ENCODE measurements at places on chromosomes 3 and 15. TPM values are rescaled to one million over a fixed set of nuclear protein-coding genes. Genes with fewer than 3 reads are reported as not detected.

Gene RASL12
- total RNA-seq = 2.7 TPM

GRCh38 chr3:14153663-14154062 lies 24.7 kb downstream of the XPC start:
- DNase-seq = no peak

- DNase-seq = no peak
Observed at GRCh38 chr3:115611630-115612029, 11.7 kb upstream of the GAP43 start.

- DNase-seq = no peak
Observed at GRCh38 chr15:35444557-35445204, 101.3 kb downstream of the DPH6 start.

DNA sequence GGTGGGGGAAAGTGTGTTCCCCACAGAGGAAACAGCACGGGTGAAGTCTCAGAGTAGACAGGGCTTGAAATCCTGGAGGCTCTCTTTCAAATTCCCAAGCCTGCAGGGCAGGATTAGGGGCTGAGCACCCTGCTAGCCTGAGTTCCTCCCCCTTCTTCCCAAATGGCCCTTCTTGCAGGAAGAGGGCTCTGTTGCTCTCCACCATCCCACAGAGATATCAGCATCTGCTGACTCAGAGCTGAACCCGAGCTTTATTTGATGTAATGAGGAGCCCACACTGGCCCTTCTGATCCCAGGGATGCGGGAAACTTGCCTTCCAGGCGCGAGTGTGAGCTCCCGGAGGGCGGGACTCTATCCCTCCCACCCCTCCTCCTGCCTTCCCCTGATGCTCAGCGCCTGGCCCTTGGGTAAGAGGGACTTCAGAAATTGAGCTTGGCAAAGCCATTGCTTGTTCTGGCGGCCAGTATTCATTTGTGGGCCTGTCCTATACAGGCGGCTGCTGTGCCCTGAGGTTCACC lies 1.4 kb upstream of the STRA6 start:
- DNase-seq = no peak

- DNase-seq = no peak
Observed at GRCh38 chr3:48403533-48404439, 26.1 kb downstream of the PLXNB1 start.

Gene RAB6B
- total RNA-seq = 4.1 TPM

- DNase-seq = no peak
Observed at GRCh38 chr3:179885950-179886349, 150.8 kb downstream of the PEX5L start.

GRCh38 chr3:138036572-138036971 lies 26.6 kb downstream of the CLDN18 start:
- DNase-seq = no peak

DNA sequence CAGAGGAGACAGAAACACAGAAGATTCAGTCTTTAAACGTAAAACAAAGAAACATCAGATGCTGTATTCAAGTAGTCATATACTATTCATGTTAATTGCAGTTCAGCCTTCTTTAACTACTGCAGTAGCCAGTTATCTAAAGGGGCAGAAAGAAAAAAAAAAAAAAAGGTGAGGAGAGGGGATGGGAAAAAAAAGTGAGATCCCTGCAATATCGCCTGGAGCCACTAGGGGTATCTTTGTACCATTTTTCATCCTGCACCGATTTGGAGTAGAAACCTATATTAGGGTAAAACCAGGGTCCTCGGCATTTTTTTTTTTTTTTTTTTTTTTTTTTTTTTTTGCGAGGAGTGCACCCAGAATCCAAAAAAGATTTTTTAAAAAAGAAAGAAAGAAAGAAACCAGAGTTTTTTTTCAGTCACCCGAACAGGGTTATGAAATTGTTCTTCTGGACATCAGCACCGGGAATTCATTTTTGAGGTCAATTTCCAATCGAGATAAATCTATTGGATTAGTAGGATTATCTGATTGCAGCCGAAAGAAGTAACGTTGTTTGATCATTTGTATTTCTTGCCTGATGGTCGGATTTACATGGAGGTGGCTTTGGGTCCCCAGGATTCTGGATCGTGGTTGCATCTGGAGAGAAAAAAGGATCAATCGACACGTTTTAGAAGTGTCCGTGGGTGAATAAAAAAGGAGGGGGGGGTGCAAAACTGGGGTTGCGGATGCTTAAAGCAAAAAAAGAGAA lies 186.7 kb downstream of the NLGN1 start:
- peak; percentile 3 for DNase-seq

Gene ANKRD34C
- total RNA-seq = not detected

DNA sequence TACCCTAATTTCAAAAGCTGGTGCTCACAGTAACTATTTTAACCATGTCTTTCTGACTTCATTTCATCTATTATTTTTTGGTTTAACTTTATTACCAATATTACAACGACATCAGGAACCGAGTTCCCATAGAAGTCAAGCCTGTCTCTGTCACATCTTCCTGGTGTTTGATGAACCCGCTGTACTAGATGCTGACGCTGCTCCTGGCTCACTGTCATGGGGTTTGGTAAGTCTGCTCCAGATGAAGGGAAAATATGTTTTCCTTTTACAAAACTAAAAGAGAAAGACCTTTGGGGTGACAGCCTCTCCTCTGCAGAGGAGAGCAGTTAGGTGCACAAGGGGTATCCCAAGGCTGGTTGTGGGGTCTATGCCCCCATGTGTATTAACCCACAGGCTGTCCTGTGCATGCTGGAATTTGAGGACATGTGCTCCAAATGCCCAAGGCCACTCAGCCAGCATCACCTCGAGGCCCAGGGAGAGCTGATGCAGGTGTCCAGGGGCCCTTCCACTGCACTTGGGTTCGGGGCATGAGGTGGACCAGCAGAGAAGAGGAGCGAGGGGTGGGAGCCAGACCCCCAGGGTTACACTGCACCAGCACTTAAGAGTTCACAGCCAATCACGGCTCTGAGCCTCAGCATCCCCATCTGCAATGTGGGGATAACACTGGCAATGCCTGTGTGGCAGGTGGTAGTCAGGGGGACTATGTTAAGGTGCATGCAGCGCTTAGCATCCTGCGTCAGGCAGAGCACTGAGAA lies 62.2 kb downstream of the ATP10A start:
- no peak for DNase-seq

- DNase-seq = no peak
Observed at GRCh38 chr3:17623464-17623863, 119.0 kb downstream of the TBC1D5 start.

DNA sequence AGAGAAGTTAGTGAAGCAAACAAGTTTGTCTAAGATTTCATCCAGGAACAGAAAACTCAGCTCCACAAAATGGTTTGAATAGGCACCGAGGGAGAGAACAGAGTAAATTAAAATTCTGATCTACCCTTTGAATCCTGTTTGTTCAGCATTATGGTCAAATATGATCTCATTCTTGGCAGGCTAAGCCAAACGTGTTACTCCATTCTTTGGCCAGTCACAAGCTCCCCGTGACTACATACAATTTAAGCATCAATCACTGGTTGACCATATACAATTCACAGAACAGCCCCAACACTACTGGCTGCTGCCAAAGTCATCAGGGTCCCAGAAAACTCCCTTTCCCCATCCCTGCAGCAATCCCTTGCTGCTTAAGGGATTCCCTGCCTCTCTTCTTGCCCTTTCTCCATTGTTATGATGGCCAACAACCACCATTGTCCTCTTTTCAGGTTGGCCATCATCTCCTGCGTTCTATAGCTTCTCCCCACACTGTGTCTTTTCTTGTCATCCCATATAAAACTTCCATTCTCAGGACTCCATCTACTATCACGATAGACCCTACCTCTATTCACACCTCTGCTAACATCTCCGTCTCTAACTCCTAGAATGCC lies 46.3 kb downstream of the GOLIM4 start:
- DNase-seq = no peak

Gene P2RY12
- total RNA-seq = 1.0 TPM

- DNase-seq = peak; percentile 13
Observed at GRCh38 chr15:101070502-101071273, 151.5 kb downstream of the LRRK1 start.

DNA sequence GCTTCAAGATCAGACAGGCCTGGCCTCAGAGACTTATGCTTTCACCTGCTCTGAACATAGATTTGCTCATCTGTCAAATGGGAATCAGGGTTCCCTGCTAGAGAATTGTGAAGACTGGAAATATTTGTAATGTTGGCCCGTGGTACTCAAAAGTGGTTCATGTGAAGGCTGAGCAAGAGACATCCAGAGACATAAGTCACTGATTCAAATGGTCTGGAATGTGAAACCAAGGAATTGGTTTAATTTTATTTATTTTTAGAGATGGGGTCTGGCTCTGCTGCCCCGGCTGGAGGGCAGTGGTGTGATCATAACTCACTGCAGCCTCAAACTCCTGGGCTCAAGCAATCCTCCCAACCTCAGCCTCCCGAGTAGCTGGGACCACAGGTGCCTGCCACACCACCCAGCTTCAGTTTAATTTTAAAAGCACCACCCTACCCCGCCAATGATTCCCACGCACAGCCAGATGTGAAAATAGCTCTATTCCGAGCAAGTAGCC lies 60.1 kb downstream of the DAPK2 start:
- no peak for DNase-seq

- no peak for DNase-seq
Observed at GRCh38 chr3:32703491-32703972, 18.5 kb downstream of the CNOT10 start.

Gene CCRL2
- total RNA-seq = 23.3 TPM

Gene IQCF5
- total RNA-seq = not detected

Gene ERICH6
- total RNA-seq = not detected

- DNase-seq = no peak
Observed at GRCh38 chr3:183369627-183370026, 58.8 kb downstream of the MCF2L2 start.

DNA sequence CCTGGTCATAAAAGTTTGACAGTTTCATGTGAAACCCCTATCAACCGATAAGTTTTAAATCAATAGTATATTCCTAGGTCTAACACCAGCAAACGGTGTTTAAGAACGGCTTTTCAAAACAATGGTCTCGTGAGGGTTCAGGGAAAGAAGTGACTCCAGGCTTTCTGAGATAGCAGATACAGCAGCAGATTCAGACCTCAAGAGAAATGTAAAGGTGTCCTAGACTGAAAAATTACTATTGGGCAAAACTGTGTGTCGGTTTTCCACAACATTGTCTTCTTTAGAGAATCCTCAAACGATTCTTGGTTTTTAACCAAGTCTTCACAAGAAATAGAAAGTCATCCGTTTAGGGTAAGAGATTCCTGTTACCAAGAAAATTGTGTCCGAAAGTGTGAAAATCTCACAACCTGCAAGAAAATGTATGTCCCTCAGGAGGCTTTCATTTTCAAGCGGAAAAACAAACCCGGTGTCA lies 1.2 kb downstream of the SETD2 start:
- no peak for DNase-seq

GRCh38 chr3:113240841-113241240 lies 29.5 kb downstream of the BOC start:
- DNase-seq = no peak

Gene HGD
- total RNA-seq = 53.3 TPM

DNA sequence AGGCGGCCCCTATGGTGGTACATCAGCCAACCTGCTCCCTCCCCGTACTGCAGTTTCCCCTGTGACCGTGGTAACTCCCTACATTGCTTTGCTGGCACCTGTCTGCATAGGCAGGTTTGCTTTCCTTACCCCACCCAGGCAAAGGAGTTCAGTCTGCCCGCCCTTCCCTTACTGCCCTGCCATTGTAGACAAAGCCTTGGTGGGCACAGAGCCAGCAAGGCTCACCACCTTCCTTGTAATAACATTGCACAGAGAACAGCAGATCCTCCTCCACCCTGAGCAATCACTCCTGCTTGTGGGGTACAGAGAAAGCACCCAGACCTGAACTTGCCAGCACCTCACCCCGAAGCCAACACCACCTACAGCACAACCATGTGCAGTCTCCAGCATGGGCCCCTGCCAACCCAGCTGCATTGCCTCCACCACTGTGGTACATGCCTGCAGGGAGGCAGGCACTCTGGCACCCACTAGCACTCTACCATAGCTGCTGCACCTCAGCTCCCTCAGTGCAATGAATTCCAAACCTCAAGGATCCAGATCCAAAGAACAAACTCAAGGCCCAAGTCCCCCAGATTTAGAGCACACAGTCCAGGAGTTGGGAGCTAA lies 192.7 kb upstream of the KCNMB2 start:
- DNase-seq = peak; percentile 89

- DNase-seq = no peak
Observed at GRCh38 chr15:65752151-65752700, 39.9 kb downstream of the DENND4A start.

- DNase-seq = no peak
Observed at GRCh38 chr3:73026111-73026759, 29.6 kb downstream of the PPP4R2 start.

Gene CTXN2
- total RNA-seq = 0.16 TPM

DNA sequence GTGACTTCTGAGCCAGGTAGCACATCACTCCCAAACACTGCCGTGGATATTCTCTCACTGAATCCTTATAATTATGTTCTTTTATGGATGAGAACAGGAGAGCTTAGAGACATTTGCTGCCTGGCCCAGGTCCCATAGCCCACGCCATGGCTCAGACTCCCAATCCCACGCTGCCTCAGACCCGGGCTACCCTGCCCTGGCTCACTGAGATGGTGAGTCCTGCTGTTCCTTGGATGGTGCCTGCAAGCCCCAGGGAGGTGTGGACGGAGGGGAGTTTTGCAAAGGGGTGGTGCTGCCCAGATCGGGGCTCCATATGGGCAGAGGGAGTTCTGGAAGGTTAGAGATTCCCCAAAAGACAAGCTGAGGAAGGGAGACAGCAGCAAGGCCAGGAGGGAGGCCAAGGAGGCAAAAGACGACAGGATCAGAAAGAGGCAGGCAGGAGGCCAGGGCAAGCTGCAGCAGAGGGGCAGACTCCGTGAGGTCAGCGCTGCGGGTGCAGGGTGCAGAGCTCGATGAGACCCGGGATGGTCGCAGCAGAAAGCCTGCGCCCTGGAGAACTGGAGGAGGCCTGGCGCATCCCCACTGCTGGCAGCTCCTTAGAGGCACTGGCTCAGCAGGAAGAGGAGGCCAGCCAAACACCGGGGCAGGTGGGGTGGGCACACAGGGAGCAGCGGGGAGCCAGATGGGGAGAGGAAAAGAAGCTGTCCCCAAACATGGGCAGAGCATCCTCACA lies 95.7 kb upstream of the ALDH1A3 start:
- no peak for DNase-seq

DNA sequence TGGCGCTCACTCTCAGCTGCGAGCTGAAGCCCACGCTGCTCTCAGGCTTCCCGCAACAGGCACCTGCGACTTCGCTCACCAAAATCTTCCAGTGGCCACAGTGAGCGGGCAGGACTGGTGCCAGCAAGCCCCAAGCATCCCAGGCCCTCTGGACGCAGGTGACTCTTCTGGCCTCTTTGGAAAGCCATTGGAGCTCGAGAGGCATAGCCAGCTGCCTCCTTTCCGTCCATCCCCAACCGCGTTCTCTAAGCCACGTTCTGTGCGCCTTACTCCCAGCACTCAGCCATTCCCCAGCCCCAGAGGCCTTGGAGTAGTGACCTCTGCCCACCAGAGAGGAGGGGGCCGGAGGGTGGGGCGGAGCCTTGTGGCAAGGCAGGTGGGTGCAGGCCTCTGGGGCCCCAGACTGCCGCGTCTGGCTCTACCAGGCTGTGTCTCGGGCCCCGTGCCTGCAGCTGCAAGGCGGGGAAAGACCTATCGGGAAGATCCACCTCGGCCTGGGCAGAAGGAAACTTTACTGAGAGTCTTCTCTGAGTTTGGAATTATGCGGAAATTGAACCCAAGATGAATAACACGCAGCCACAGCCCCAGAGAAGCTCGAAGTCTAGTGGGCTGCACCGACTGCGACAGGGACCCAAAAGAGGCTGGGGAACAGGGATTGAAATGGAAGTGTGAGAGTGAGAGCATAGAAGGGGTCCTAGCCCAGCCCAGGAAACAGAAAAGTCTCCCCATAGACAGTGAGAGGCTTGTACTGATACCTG lies 3.6 kb upstream of the SOX14 start:
- DNase-seq = no peak
